ENCODE measurements at places on chromosomes 2 and 18. TPM values are rescaled to one million over a fixed set of nuclear protein-coding genes. Genes with fewer than 3 reads are reported as not detected.

Gene GPR155
- total RNA-seq = 1.8 TPM

Gene INO80B
- total RNA-seq = 23.4 TPM

Gene CAPG
- total RNA-seq = 400 TPM

Gene ACVR1C
- 0.09 TPM for total RNA-seq

Gene ARHGEF4
- 78.5 TPM for total RNA-seq

Gene CETN1
- not detected for total RNA-seq

All from airway epithelial cell (primary cell).